Astrocyte (in vitro differentiated cells and primary cell): ENCODE measurements at places on chromosomes 2 and 18. TPM values are rescaled to one million over a fixed set of nuclear protein-coding genes. Genes with fewer than 3 reads are reported as not detected.
A peak's percentile ranks its signal among the peaks of the same experiment; 100 is the strongest.

DNA sequence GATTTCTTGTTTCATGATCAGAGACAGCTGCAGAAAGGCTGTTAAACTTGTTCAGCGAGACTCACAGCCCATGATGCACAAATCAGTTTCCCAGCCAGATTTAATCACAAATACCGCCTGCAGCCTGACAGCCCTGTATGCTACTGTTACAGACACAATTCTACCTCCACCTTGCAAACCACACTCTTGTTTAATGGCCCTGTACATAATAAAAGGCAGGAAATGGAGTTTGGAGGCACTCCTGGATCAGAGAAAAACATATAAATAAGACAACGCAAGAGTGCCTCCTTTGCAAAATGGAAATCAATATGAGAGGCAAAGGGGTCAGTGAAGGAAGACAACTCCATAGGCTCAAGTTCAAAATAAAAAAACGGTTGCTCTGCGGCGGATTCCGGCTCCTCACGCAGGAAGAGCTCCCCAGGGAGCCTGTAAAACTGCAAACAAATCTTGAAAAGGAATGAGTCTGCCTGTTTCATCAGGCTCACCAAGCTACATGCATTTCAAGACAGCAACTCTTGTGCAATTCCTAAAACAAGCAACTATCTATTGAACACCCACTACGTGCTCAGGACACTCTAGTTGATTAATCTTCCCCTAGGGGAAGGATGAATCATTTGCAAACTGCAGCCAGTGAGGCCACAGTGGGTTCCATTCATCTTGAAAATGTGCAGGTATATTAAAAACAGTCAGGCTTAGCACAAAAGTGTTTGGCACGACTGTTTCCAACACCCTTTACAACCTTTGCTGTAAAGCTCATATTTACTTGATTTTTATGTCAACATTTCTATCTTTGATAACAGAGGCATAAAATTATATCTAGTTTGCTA is 37.5 kb downstream of the TBC1D8 start:
- peaks cover 19% of the 10 kb centered on the region for H3K27me3 ChIP-seq
- no peaks in the 10 kb centered on the region for H3K4me1 ChIP-seq
- H3K36me3 ChIP-seq: no peaks in the 10 kb centered on the region

- H3K4me1 ChIP-seq: peaks cover 7% of the 10 kb centered on the region
- peak; percentile 33 for DNase-seq
- H3K27ac ChIP-seq: no peak overlapping the region
- H3K36me3 ChIP-seq: no peaks in the 10 kb centered on the region
- no peaks in the 10 kb centered on the region for H3K27me3 ChIP-seq
These were observed 34.8 kb upstream of the ASXL2 start for GRCh38 chr2:25912851-25913695.

DNA sequence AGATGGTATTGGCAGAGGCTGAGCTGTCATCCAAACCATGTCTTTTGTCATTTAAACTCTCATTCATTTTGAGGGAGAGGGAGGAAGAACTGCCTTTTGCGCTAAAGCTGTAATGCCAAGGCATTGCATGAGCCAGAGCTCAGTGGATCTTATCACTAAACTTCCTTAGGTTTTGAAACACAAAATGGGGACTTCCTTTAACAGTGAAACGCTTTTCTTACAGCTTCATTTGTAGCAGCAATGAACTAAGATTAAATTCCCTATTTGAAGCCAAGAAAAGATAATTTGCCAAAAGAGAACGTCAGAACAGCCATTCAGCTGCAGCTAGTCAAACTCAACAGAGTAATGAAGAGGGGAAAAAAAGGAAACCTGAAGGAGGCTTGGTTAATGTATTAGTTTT is 143.5 kb upstream of the MMADHC start:
- H3K4me3 ChIP-seq: no peak overlapping the region
- no peak for DNase-seq
- H3K27ac ChIP-seq: no peak overlapping the region
- peaks cover 21% of the 10 kb centered on the region for H3K4me1 ChIP-seq
- no peaks in the 10 kb centered on the region for H3K27me3 ChIP-seq
- H3K36me3 ChIP-seq: no peaks in the 10 kb centered on the region

GRCh38 chr2:45925026-45925425 is 273.6 kb downstream of the PRKCE start:
- no peak overlapping the region for H3K27ac ChIP-seq
- no peaks in the 10 kb centered on the region for H3K36me3 ChIP-seq
- H3K4me1 ChIP-seq: peaks cover 2% of the 10 kb centered on the region
- H3K27me3 ChIP-seq: no peaks in the 10 kb centered on the region

DNA sequence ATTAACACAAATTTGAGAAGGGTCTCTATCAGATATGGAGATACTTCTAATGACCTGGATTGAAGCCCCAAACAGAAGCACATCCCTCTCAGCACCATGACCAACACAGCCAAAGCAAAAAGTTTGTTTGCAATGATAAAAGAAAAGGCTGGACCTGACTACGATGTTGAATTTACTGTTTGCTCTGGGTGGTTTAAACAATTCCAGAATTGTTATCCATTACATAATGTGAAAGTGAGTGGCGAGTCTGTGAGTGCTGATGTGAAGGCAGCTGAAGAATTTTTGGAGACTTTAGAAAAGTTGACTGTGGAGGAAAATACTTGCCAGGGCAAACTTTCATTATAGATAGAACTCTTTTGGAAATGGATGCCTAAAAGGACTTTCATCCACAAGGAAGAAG is 17.4 kb upstream of the DLX2 start:
- H3K4me3 ChIP-seq: no peak overlapping the region
- no peaks in the 10 kb centered on the region for H3K27me3 ChIP-seq
- no peak overlapping the region for H3K27ac ChIP-seq
- no peaks in the 10 kb centered on the region for H3K36me3 ChIP-seq
- DNase-seq: no peak
- peaks cover 4% of the 10 kb centered on the region for H3K4me1 ChIP-seq

GRCh38 chr2:111679202-111679601 is 204.8 kb downstream of the ANAPC1 start:
- peaks cover 7% of the 10 kb centered on the region for H3K27me3 ChIP-seq
- no peak overlapping the region for H3K27ac ChIP-seq
- H3K36me3 ChIP-seq: no peaks in the 10 kb centered on the region

The CYP27C1 gene
- total RNA-seq: 4.4 and 5.7 TPM in 2 replicates

The PRR30 gene
- not detected in 2 replicates for total RNA-seq

GRCh38 chr2:176187899-176188773 is at the start of gene HOXD1:
Gene HOXD1 (plus strand): TSS chr2:176188668. CDS start chr2:176188802, 134 bp downstream.
- no peak within 1 kb of the TSS for H3K27ac ChIP-seq
- peaks cover 66% of the 10 kb centered on the region for H3K27me3 ChIP-seq
- peaks cover 12% of the 10 kb centered on the region for H3K4me1 ChIP-seq
- H3K36me3 ChIP-seq: no peaks in the 10 kb centered on the region

GRCh38 chr2:49416252-49416651 is 261.9 kb upstream of the FSHR start:
- no peaks in the 10 kb centered on the region for H3K27me3 ChIP-seq
- H3K27ac ChIP-seq: no peak overlapping the region
- H3K4me1 ChIP-seq: no peaks in the 10 kb centered on the region
- H3K4me3 ChIP-seq: no peak overlapping the region

GRCh38 chr2:170191166-170191866 is 13.4 kb downstream of the MYO3B start:
- no peak for DNase-seq
- H3K27ac ChIP-seq: no peak overlapping the region
- no peaks in the 10 kb centered on the region for H3K4me1 ChIP-seq
- no peaks in the 10 kb centered on the region for H3K36me3 ChIP-seq

- peaks cover 4% of the 10 kb centered on the region for H3K36me3 ChIP-seq
- peaks cover 44% of the 10 kb centered on the region for H3K4me1 ChIP-seq
- DNase-seq: no peak
- no peaks in the 10 kb centered on the region for H3K27me3 ChIP-seq
- no peak overlapping the region for H3K4me3 ChIP-seq
These were observed 217.5 kb downstream of the GLI2 start for GRCh38 chr2:120953066-120953756.

- H3K4me3 ChIP-seq: no peak overlapping the region
- no peak for DNase-seq
- H3K27ac ChIP-seq: peak overlapping the region; percentile 85
- H3K27me3 ChIP-seq: no peaks in the 10 kb centered on the region
- peaks cover 62% of the 10 kb centered on the region for H3K4me1 ChIP-seq
These were observed 58.5 kb downstream of the HS1BP3 start for GRCh38 chr2:20592106-20593071.

The CD226 gene
- total RNA-seq: 0.07 and 0.12 TPM in 2 replicates

GRCh38 chr2:204024906-204025475 is 88.4 kb downstream of the ICOS start:
- no peaks in the 10 kb centered on the region for H3K36me3 ChIP-seq
- DNase-seq: no peak
- H3K27ac ChIP-seq: no peak overlapping the region
- no peaks in the 10 kb centered on the region for H3K4me1 ChIP-seq
- peaks cover 4% of the 10 kb centered on the region for H3K27me3 ChIP-seq

The NYAP2 gene
- 0.14 and 0.19 TPM in 2 replicates for total RNA-seq

- no peaks in the 10 kb centered on the region for H3K27me3 ChIP-seq
- DNase-seq: no peak
- H3K36me3 ChIP-seq: no peaks in the 10 kb centered on the region
- H3K4me1 ChIP-seq: no peaks in the 10 kb centered on the region
- H3K27ac ChIP-seq: no peak overlapping the region
These were observed 43.0 kb upstream of the HNMT start for GRCh38 chr2:137921105-137921880.

The FBXO41 gene
- 10.1 and 10.9 TPM in 2 replicates for total RNA-seq

DNA sequence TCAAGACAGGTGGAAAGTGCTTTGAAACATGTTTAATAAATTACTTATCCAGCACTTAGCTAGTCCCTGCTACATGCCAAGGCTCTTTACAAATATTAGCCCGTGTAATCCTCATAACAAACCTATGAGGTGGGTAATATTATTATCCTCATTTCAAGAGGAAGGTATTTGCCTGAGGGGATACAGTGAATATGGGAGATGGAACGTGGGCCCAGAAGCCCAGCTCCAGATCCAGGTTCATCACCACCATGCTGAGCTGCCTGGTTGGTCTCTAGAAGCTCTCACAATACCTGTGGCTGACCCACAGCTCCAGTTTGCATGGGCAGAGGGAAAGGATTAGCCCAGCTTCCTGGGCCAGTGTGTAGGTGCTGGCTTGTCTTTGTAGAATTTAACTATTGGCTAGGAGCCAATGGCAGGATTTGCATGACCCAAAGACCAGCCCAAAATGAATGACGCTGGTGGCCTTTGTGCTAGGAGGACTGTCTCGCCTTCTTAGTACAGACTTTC is 61.6 kb upstream of the ATP8B1 start:
- H3K4me1 ChIP-seq: peaks cover 3% of the 10 kb centered on the region
- no peaks in the 10 kb centered on the region for H3K27me3 ChIP-seq
- no peak overlapping the region for H3K27ac ChIP-seq
- no peaks in the 10 kb centered on the region for H3K36me3 ChIP-seq
- DNase-seq: no peak
- H3K4me3 ChIP-seq: no peak overlapping the region

- no peaks in the 10 kb centered on the region for H3K36me3 ChIP-seq
- H3K4me1 ChIP-seq: peaks cover 13% of the 10 kb centered on the region
- DNase-seq: peak; percentile 76
- no peaks in the 10 kb centered on the region for H3K27me3 ChIP-seq
These were observed 123.3 kb upstream of the SH3BP4 start for GRCh38 chr2:234828382-234829073.

DNA sequence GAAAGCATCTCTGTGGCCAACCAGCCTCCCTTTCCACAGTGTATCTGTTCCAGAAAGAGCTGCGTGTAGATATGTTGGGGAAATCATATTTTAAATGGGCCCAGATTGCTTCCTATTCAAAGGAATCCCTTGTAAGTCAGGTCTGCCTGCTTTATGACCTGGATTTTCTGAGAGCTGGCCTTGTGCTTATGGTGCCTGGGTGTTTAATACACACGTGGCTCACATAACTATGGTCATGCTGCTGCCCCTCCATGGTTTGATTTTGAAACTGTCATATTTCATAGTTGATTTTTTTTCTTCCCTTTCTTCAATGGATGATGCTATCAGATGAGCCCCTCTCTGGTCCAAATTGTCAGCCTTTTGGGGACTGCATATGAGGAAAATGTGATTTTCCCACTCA is 111.5 kb upstream of the CNGA3 start:
- H3K4me1 ChIP-seq: no peaks in the 10 kb centered on the region
- H3K4me3 ChIP-seq: no peak overlapping the region
- no peaks in the 10 kb centered on the region for H3K36me3 ChIP-seq
- no peak overlapping the region for H3K27ac ChIP-seq
- DNase-seq: no peak
- H3K27me3 ChIP-seq: peaks cover 3% of the 10 kb centered on the region

The SLC9A4 gene
- total RNA-seq: 0.07 and 0.09 TPM in 2 replicates

DNA sequence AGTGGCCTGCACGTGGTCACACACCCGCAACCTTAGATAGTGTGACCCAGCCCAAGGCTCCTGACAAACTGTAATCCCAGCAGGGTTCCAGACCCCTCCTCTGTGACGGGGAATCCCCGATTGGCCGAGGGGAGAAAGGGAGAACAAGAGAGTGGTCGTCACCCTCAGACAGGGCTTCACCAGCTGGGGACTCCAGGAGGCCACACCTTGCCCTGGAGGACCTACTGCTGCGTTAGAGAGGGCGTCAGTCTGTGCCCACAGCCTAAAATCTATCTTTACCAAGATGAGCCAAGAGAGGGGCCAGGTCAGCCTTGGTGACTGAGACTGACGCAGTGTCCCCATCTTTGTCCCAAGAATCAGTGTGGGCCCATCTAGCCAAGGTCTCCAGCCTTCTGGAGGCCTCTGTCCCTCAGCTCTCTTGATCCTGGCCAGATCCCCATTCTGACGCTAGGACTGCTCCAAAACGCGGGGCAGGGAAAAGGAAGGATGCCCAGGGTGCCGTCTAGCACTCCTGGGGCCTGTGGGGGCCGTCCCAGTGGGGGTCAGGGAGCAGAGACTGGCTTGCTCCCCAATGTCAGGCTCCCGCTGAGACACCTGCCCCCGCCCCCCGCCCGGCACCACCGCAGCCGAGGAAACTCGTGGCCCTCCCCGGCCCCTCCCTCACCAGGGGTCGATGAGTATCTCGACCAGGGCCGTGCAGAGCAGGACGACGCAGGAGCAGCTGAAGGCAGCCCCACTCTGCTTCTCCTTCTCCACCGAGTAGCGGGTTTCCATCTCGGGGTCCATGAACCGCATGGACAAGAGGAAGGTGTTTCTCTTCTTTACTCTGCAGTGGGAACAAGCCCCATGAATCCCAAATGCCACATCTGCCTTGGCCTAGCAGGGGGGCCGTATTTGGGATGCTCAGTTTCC is 40.9 kb downstream of the CENPO start:
- no peak for DNase-seq
- no peaks in the 10 kb centered on the region for H3K27me3 ChIP-seq
- no peaks in the 10 kb centered on the region for H3K36me3 ChIP-seq
- H3K27ac ChIP-seq: no peak overlapping the region
- no peak overlapping the region for H3K4me3 ChIP-seq

DNA sequence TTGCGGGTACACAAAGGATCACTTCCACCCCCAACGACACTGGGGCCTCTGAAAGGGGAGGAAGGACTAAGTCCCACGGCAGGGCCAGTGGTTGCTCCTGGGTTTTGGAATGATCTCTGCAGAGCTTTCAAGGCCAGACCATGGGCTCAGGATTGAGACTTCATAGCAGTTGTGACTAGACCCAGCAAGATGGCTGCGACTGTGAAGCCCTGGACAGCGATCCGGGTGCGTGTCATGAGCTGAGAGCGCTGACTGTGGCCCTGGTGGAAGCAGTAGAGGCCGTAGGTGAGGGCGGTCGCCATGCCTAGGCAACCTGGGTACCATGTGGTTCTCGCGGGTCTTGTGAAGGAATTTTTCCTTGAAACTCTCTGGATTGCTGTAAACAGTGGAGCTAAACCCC is 27.3 kb downstream of the NCL start:
- H3K27me3 ChIP-seq: no peaks in the 10 kb centered on the region
- H3K27ac ChIP-seq: no peak overlapping the region
- no peaks in the 10 kb centered on the region for H3K4me1 ChIP-seq
- no peak for DNase-seq
- no peaks in the 10 kb centered on the region for H3K36me3 ChIP-seq
- no peak overlapping the region for H3K4me3 ChIP-seq

The LRP2 gene
- 0.79 and 1.00 TPM in 2 replicates for total RNA-seq

The CLEC4F gene
- total RNA-seq: not detected in 2 replicates
